Glutamatergic neuron (in vitro differentiated cells): ENCODE measurements at places on chromosomes 2 and 18. TPM values are rescaled to one million over a fixed set of nuclear protein-coding genes. Genes with fewer than 3 reads are reported as not detected.

DNA sequence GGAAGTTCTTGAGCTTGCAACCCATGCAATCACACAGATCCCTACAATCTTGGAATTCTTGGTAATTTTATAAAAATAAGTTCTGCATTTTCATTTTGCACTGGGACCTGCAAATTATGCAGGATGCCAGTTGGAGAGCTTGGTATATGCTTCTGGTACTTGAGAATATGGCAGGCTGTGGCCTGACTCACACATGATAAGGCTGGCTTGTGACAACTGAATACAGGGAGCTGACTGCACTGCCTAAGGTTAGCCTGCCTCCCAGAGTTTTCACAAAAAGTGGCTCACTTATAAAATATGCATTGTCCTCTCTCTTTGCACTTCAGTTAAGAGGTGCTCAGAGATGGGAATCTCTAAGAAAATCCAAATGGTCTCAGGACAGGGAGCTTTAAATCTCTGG lies 265.5 kb upstream of the KCNJ3 start:
- no peaks in the 10 kb centered on the region for H3K27me3 ChIP-seq
- DNase-seq, result no peak
- H3K27ac ChIP-seq, result no peak overlapping the region
- no peaks in the 10 kb centered on the region for H3K36me3 ChIP-seq

DNA sequence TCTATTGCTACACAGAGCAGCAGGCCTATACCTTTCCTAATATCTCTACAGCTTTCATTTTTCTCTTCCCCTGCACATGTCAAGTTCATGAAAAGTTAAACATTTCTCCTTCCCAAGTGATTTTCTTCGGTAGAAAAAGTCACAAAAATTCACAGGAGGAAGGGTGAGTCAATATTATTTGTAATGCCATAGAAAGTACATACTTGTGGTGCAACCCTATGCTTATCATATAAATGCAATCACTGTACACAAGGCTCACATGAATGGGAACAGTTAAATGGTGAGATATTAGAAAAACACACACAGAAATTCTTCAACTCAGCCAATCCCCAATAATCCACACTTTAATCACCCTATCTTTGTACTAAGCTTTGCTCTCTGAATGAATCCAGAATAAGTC lies 651.6 kb downstream of the LRRTM4 start:
- H3K27me3 ChIP-seq, result no peaks in the 10 kb centered on the region
- H3K27ac ChIP-seq, result no peak overlapping the region
- DNase-seq, result no peak

GRCh38 chr18:56988022-56988421 lies 158.9 kb upstream of the BOD1L2 start:
- peak overlapping the region; percentile 83 for H3K27ac ChIP-seq
- H3K36me3 ChIP-seq, result no peaks in the 10 kb centered on the region
- H3K4me1 ChIP-seq, result peaks cover 30% of the 10 kb centered on the region
- DNase-seq, result no peak

DNA sequence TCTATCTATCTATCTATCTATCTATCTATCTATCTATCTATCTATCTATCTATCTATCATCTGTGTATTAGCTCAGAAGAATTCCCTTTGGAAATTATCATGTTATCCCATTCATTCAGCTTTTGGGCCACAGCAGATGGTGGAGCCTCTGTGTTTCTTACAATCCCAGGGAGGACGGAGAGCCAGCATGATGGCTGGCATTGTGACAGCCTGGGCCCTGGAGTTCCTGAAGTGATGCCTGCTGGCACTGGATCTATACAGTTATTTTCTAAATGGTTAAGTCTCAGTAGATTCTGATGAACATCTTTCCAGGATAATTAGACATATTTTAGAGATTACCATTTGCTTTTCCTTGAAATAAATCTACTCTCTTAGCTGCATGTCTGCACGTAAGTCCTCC lies 385.4 kb upstream of the NXPH2 start:
- H3K4me3 ChIP-seq, result no peak overlapping the region
- peaks cover 16% of the 10 kb centered on the region for H3K4me1 ChIP-seq
- peak; percentile 35 for DNase-seq
- peaks cover 4% of the 10 kb centered on the region for H3K36me3 ChIP-seq

DNA sequence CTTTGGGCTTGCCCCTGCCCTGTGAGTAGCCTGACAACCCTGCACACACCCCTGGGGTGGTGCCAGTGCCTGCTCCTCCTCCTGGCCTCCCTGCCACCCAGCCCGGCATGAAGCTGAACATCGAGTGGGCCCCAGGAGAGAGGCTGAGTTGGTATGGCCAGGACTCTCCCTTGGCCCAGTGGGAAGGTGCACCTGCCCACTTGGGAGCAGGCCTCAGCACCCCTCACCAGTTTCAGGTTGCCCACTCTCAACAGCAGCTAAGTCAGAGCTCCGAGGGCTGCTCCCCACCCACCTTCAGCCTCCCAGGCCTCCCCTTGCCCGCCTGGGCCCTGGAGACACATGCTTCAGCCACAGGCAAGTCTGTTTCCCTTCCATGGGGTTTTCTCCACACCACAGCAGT lies 203.1 kb downstream of the KLHL29 start:
- H3K27ac ChIP-seq, result no peak overlapping the region
- H3K36me3 ChIP-seq, result no peaks in the 10 kb centered on the region
- peaks cover 52% of the 10 kb centered on the region for H3K4me1 ChIP-seq
- peak overlapping the region; percentile 18 for H3K4me3 ChIP-seq
- DNase-seq, result no peak

The PJVK gene
- 2.0 TPM for total RNA-seq

The MC5R gene
- not detected for total RNA-seq

The SAG gene
- total RNA-seq, result not detected

The ABCG5 gene
- not detected for total RNA-seq

The MAP3K19 gene
- not detected for total RNA-seq

The SP9 gene
- total RNA-seq, result not detected

The SPP2 gene
- not detected for total RNA-seq

The CAVIN2 gene
- total RNA-seq, result not detected

The GPR39 gene
- total RNA-seq, result 1.0 TPM

The SPOPL gene
- 19.4 TPM for total RNA-seq
